ENCODE measurements at places on chromosomes 2 and 18. TPM values are rescaled to one million over a fixed set of nuclear protein-coding genes. Genes with fewer than 3 reads are reported as not detected.
A peak's percentile ranks its signal among the peaks of the same experiment; 100 is the strongest.

EN1 gene
- polyA plus RNA-seq, result 1.0 TPM

- no peak for DNase-seq
Measured at GRCh38 chr2:19893520-19894133, 8.2 kb downstream of the TTC32 start.

DNA sequence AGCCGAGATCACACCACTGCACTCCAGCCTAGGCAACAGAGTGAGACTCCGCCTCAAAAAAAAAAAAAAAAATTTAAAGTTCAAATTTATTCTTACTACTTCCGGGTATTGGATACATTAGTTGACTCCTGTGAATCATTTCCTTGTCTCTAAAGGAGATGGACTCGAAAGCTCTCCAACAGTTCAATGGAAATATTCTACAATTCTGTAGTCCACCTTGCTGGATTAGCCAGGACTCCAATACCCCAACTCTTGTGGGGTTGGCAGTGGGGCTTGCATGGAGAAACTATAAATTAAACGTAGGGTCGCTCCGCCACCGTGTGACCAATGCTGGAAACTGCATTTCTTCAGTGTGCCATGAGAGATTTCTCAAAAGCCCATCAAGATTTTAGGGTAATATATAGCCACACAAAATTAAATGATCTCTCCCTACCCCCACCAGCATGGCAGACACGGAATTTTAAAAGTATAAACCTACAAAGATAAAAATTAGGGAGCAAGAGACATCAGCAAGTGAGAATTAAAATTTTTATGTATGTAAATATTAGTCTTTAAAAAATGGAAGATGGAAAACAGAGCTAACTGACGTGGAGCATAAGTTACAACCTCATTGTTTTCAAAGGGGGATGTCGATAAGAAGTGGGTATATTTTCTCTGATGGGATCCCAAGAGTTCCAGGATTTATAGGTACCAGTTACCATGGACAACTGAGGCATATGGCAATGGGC lies 27.8 kb upstream of the GAREM2 start:
- DNase-seq, result peak; percentile 48

- DNase-seq, result no peak
Measured at GRCh38 chr2:109637749-109638570, 23.8 kb downstream of the SOWAHC start.

- DNase-seq, result no peak
Measured at GRCh38 chr2:60095202-60095815, 458.1 kb downstream of the BCL11A start.

- no peak for DNase-seq
Measured at GRCh38 chr2:46361920-46362666, 64.9 kb downstream of the EPAS1 start.

GRCh38 chr2:128585706-128586105 lies 267.0 kb upstream of the HS6ST1 start:
- no peak for DNase-seq

DNA sequence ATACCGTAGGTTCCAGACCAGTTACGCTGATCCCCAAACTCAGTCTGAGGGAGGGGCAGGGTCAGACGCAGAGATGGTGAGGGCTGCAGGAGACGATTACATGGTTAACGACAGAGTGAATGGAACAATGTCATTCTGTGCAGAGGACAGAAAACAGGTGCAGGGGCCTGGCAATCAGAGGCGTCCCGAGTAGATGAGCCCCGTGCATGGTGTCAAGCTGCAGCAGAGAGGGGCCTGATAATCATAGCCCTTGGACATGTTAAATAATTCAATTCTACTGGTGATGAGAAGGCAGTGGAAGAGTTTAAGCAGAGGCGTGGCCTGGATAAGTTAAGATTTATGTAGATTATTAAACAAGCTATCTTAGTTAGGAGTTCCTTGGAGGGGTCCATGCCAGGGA lies 178.6 kb downstream of the MYT1L start:
- DNase-seq, result no peak

DNA sequence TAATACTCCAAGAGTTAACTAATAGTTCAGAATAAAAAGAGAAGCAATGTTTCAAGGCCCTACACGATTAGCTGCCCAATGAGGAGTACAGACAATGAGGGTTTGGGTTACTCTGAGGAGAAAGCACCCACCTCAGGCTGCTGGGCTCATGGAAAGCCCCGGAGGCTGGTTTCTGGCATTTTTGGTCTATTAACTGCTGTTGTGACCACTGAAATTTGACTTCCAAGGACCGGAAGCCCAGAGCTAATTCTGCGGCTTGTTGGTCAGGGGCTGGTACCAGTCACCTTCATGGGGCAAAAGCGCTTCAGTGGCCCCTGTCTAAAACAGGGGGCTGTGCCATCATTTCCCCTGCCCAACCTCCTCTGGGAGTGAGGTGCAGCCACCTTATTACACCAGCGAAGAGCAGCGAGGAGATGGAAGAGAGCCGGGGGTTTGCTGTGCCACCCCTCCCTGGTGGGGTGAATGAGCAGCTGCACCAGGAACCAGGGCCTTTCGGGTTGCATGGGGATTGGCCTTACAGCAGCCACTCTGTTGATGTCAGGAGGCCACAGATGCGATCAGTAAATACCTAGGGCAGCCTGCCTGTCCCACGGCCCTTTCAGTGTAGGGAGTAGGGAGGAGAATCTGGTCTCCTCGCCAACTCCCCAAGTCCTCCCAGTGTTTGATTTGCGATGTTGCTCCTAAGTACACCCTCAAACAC lies 131.3 kb downstream of the CELF4 start:
- DNase-seq, result no peak

Data from spinal cord (tissue), 10 donors.